ENCODE measurements at places on chromosomes 12 and 14.

- DNase-seq, result no peak
Measured at GRCh38 chr12:4307593-4308333, 13.2 kb upstream of the TIGAR start.

GRCh38 chr14:38910092-38910491 lies 192.9 kb downstream of the SEC23A start:
- DNase-seq, result no peak

DNA sequence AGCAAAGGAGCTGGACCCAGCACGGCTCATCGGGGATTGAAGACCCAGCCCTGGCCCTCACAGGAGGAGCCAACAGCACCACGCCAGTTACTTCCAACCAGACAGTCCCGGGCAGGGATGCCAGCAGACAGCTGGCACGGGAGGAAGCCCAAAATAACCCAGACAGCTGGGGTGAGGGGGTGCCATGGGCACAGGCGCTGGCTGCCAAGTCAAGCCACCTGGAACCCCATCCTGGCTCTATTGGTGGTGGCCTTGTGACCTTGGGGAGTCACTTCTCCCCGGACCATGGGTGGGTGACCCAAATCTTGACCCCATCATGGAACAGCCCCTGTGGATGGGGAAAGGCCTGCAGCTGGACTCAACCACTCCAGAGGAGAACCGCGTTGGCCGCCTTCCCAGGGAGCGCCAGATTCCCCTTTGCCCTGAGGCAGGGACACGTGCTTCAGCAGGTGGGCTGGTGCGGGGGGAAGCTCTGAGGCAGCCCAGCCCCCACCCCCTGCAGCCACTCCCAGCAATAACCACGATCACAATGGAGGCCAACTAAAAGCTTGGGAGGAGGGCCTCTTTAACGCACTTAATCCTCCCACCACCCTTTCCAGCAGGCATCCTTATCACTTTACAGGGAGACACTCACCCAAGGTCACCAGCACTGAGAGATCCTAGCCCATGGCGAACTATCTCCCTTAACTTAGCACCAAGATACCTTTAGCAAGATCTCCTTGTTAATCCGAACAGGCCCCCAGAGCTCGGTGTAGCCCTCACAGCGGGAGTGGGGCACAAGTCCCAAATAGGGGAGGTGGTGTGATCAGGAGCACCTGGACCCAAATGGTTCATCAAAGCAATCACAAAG lies 4.7 kb upstream of the RHOF start:
- no peak for DNase-seq

GRCh38 chr12:5643266-5643665 lies 211.4 kb downstream of the NTF3 start:
- DNase-seq, result no peak

- DNase-seq, result no peak
Measured at GRCh38 chr14:94476023-94476422, at the start of gene SERPINA9. Gene SERPINA9 (minus strand): TSS chr14:94476197. CDS start chr14:94469840, 6,357 bp downstream.

DNA sequence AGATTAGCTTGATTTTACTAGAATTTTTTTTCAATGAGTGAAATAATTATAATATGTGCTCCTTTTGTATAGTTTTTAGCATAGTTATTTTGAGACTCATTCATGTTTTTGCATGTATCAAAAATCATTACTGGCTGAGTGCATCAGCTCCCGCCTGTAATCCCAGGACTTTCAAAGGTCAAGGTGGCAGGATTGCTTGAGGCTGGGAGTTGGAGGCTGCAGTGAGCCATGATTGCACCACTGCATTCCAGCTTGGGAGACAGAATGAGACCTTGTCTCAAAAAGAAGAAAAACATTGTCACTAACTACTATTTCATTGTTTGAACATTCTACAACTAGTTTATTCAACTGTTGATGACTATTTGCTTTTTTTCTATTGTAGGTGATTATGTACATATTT lies 802.7 kb downstream of the SLC16A7 start:
- DNase-seq, result no peak

DNA sequence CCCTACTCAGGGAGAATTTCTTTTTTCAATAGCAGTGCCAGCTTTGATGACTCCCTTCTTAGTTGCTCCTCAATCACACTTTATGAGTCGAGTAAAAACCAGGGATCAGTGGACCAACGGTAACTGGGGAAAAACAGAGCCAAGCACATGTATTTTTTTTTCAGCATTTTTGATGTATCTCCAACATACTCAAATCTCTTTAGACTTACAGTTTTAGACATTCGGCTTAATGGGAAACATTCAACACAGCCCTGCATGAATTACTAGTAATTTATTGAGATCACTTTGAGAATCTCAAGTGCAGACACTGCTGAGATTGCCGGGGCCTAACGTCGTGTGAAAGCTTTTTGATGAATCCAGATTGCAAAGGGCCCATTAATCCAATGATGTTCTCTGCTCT lies 306.7 kb downstream of the NUAK1 start:
- DNase-seq, result no peak

DNA sequence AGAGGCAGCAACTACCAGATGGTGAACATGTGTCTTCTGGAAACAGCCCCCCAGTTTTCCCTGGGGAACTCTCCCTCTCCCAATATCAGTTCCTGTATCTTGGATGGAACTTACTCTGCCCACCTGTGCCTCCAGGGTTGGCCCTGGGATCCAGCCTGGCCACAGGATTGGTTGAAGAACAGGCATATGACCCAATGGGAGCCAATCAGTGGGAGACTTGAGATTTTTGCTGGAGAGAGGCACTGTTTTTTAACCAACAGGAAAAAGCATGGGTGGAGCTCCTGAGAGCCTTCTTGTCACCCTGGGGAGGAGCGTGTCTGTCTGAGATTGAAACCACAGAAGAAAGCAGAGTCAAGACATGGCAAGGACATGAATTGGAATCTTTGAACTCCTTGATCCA lies 33.6 kb upstream of the COX6A1 start:
- DNase-seq, result no peak

GRCh38 chr14:39396448-39396847 lies 35.8 kb downstream of the FBXO33 start:
- DNase-seq, result no peak

- no peak for DNase-seq
Measured at GRCh38 chr12:49626169-49626835, 2.9 kb downstream of the PRPF40B start.

DNA sequence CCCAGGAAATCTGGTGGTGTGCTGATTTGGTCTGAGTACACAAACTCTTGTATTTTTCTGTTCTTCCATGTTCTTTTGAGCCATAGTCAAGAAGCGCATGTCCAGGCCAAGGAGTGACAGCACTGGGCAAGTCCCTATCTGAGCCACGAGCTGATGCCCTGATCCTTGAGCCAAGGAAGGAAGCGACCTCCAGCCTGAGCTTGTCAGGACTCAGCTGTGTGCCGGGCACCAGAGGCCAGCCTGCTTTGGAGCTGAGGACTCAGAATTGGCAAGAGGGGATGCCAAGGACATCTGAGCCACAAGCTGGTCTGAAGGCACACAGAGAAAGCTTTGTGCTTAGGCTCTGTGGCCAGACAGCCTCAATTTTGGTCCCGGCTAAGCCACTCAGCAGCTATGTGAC lies 52.6 kb downstream of the GALNT16 start:
- DNase-seq, result no peak

GRCh38 chr14:24036169-24036962 lies 15.4 kb upstream of the CARMIL3 start:
- DNase-seq, result peak; percentile 58

DNA sequence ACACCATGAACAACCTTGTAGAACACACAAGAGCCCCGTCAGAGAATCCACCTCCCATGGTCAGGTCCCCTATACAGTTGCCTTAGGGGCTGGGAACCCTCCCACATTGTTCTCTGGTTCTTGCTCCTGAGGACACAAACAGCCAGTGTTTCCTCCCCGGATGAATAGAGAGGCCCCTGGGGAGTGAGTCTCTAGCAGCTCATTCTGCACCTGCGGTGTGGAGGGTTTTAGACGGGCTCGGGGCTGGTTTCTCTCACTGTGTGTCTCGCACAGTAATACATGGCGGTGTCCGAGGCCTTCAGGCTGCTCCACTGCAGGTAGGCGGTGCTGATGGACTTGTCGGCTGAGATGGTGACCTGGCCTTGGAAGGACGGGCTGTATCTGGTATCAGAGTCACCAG lies 1052.1 kb downstream of the TMEM121 start:
- DNase-seq, result no peak

GRCh38 chr12:108859923-108860291 lies 2.5 kb upstream of the SSH1 start:
- DNase-seq, result no peak

- no peak for DNase-seq
Measured at GRCh38 chr12:64742416-64742815, 16.8 kb downstream of the GNS start.

DNA sequence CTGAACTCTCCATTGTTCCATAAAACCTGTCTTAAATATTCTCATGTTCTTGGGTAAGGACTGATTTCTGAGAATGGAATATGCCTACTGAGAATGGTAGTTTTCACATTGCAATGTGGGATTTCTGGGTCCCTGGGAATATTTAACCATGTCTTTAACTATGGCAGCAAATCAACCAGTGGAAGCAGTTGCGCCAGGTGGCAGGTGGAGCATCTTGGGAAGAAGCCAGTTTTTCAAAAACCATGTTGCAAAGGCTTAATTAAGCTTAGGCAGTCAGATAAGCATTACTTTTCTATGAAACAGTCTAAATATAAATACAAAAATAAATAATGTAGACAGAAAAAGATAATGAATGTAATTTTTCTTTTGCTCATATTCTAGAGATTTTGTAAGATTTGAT lies 448.1 kb downstream of the ADAMTS20 start:
- no peak for DNase-seq

- no peak for DNase-seq
Measured at GRCh38 chr14:55913324-55914025, 204.7 kb upstream of the PELI2 start.

DNA sequence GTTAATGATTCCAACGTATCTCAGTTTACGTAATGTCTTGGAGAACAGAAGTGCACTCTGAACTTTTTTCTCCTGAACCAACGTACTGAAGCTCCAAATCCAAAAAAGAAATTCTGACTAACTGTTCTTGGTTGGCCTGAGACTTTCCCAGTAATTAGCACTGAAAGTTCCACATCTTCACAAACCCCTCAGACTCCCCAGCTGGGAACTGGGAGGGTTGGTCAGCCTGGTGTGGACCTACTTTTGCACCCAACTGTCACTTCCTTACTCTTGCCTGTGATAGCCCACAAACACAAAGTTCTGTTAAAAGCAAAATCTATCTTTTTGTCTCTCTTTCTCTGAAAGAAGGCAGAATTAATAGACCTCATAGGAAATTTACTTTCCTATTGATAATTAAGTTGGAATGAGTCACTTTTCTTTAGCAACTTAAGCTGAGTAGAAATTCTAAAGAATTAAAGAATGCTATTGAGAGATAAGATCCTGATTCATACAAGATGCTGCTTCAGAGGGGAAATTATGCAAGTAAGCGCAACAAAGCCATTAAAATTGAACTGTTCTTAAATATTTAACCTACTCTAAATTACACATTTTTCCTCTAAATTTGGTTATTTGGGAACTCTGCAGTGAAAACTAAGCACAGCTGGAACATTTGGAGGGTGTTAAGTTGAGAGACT lies 155.0 kb downstream of the EPS8 start:
- no peak for DNase-seq

DNA sequence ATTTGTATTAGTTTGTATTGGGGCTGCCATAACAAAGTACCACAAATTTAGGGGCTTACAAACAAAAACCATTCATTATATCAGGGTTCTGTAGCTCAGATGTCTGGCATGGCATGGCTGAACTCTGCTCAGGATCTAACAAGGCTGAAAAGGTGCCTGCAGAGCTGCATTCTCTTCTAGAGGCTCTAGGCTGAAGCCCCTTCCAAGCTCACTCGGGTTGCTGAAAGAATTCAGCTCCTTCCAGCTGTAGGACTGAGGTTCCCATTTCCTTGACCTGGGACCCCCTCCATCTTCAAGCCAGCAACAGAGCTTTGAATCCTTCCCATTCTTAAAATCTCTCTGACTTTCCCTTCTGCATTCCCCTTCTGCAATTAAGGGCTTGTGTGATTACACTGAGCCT lies 90.7 kb downstream of the NUAK1 start:
- DNase-seq, result no peak

DNA sequence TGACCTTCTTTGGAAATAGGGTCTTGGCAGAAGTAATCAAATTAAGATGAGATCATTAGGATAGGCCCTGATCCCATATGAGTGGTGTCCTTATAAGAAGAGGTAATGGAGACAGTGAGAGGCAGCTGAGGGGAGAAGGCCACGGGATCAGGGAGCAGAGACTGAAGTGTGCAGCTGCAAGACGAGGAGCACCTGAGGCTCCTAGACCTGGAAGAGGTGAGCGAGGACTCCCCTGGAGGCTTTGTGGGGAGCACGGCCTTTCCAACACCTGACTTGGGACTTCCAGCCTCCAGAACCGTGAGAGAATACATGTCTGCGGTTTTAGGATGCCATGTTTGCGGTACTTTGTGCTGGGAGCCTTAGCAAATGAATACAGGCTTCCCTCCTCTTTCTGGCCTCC lies 37.5 kb downstream of the LRTM2 start:
- no peak for DNase-seq

GRCh38 chr12:116717466-116718437 lies 20.1 kb downstream of the SPRING1 start:
- no peak for DNase-seq

DNA sequence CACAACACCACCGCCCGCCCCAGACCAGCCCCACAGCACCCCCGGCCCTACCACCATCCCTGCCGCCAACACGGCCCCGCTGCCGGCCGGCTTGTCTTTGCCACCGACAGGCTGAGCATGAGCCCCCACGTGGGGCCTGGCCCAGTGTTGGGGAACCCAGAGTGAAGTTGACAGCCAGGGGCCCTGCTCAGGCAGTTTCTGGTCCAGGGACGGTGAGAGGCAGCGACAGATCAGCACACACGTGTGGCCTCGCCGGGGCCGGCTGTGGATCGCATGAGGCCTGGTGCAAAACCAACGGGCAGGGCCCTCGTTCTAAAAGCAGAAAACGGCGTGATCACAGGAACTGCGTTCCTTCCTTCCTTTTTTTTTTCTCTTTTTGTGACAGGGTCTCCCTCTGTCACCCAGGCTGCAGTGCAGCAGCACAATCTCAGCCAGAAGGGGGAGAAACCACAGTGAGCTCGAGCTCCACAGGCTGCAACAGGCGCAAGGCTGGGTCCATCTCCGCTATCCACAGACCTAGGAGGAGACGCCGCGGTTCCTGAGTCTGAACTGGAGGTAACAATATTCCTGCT lies 50.5 kb upstream of the FBRSL1 start:
- no peak for DNase-seq

- no peak for DNase-seq
Measured at GRCh38 chr12:95202691-95203486, 14.4 kb downstream of the FGD6 start.

DNA sequence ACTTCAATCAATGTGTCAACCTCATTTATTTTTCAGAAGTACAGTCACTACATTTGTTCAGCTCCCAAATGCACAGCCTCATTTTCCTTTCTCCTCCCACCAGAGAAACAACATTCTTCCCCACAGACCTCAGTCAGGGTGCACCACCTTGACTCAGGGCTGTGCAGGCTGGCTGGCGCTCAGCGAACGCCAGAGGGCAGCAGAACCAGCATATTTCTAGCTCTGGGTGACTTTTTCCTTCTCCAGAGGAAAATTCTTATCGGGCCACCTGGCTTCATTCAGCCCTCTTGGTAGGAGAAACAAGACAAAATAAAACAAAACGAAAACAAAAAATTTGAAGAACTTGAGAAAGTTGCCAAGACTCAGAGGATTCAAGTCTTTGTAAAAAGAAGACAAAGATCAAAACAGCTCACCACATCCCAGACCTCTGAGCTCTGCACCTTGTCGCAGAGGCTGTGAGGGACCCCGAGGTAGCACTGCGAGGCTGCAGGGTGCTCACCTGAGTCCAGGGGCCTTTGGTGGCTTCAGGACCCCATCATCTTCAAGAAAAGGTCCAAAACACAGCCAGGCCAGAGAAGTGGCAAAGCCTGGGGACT lies 33.7 kb downstream of the PAH start:
- DNase-seq, result no peak

- peak; percentile 75 for DNase-seq
Measured at GRCh38 chr14:76977793-76978720, 50.5 kb downstream of the IRF2BPL start.
